CD4-positive, alpha-beta T cell treated with Interleukin-4 for 1 hour (primary cell): ENCODE measurements at places on chromosomes 7 and 10.

DNA sequence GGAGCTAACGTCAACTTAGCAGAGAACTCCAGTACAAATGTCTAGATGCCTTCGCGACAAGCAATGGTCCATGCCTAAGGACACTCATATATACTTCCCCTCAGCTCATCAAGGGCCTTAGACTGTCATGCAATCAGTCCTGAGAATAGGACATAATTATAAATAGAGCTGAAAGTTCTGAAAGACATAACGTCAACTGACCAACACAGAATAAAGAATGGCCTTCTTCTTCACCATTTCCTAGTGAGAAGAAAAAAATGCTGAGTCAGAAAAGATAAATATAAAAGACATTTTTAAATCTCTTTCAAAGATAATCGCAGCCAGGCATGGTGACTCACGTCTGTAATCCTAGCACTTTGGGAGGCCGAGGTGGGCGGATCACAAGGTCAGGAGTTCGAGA is 83.2 kb downstream of the ARMH3 start:
- no peak for DNase-seq

DNA sequence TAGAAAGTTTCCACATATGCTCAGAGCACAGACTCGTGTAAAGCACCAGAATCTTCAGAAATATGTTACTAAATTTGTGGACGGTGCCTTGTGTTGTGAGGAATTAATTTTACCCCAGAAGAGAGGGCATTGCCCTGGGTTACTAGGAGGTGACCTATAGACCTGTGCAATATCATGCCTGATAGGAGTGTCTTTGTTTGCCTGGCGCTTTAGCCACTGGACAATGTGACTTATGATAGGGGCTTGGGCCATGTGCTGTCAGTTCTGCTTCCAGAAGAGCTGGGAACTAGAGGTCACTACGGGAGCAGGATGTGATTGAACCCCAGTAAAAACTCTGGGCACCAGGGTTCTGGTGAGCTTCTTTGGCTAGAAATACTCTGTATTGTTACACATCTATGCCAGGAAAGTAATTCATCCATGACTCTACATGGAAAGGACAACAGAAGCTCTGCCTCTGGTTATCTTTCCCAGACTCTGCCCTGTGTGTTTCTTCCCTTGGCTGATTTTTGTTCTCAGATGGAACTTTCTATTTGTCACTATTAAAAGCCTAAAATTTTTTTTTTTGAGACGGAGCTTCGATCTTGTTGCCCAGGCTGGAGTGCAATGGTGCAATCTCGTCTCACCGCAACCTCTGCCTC is 75.5 kb downstream of the SIRT1 start:
- DNase-seq, result no peak

- no peak for DNase-seq
Measured at GRCh38 chr10:5440206-5440605, 27.8 kb downstream of the NET1 start.

DNA sequence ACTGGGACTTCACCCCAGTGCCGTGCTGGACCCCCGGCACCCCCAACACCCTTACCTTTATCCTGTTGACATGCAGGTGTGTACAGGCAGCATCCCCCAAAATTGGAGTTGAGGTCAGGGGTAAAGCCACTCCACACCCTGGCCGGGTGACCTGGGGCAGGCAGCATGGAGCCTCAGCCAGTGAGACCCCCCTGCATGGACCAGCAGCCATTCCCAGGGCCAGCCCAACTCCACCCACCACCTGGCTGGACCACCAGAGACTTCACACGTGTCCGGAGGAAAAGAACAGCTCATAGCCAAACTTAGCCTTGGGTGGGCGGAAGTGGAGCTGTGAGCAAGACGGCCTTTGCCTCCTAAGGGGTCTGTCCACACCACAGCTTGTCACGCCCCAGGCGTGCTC is 413.0 kb upstream of the FOXK1 start:
- no peak for DNase-seq

GRCh38 chr10:47160967-47161366 is 139.0 kb upstream of the GDF10 start:
- DNase-seq, result no peak
